ENCODE measurements at places on chromosomes 6 and 20.
A peak's percentile ranks its signal among the peaks of the same experiment; 100 is the strongest.

DNA sequence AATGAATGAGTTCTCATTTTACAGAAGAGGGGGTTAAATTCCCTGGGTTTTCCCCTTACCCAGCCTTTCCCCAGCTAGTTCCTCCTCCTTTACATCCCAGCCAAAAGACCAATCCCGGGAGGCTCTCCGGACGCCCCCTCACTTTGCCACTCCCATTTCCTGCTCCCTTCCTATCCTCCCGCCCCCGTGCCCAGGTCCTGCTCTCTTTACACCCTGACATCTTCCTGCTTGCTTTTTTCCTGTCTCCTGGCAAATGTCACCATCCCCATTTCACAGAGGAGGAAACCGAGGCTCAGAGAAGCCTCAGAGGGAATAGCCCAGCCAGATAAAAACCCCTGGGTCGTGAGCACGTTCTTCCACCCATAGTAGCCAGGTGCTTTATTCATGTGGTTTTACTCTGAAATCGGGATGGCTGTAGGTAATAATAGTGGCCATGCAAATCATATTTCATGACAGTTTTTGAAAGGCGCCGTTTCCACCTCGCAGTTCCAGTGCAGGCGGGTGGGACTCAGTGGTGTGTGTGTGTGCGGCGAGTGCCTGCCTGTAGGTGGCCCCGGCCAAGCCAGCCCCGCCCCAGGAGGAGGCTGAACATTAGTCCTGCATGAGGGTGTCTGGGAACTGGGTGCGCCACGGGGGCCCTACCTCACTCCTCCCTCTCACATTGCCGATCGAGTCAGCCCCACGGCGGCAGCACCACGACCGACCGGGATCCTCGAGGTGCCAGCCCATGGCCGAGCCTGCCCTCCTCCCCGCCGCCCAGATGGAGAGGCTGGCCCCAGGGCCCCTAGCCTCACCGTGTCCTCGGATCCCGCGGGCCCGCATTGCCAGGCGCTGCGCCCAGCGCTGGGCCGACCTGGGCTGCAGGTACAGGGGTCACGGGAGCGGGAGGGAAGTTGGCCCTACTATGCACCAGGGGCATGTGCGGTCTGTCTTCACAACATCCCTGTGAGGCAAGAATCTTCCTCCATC is at the start of gene ARHGAP40:
Gene ARHGAP40, plus strand, starts transcription at position 594 of the 969 bp plus-strand sequence.
- DNase-seq = peak; percentile 86

- no peak for DNase-seq
These were observed 73.2 kb downstream of the ARID1B start for GRCh38 chr6:156850353-156850752.

DNA sequence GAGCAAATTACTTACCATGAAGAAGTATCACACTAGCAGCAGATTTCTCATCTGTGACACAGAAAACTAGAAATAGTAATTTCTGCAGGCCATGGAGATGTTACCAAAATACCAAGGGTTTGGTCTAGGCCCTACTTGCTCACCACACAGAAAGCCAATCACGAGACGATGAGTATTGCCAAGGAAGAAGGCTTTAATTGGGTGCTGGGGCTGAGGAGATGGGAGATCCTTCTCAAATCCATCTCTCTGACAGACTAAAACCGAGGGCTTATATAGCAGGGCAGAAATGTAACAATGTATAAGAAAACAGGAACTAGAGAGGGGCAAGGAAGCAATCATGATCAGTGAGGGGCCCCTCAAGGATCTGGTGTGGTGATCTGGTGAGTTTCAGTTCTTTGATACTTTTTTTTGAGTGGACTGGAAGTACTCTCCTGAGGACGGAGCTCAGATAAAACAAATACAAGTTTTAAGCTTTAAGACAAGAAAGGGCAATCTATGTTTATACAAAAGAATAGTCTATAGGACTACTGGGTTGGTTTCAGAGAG is 40.9 kb downstream of the RNF182 start:
- no peak for DNase-seq

- DNase-seq = no peak
These were observed 8.8 kb downstream of the SLC17A2 start for GRCh38 chr6:25921525-25922203.

GRCh38 chr6:22666586-22666985 is 97.2 kb downstream of the HDGFL1 start:
- no peak for DNase-seq

- DNase-seq = no peak
These were observed 12.4 kb downstream of the GRM1 start for GRCh38 chr6:146041282-146041681.

- no peak for DNase-seq
These were observed 502.6 kb upstream of the JAG1 start for GRCh38 chr20:11176431-11176830.

DNA sequence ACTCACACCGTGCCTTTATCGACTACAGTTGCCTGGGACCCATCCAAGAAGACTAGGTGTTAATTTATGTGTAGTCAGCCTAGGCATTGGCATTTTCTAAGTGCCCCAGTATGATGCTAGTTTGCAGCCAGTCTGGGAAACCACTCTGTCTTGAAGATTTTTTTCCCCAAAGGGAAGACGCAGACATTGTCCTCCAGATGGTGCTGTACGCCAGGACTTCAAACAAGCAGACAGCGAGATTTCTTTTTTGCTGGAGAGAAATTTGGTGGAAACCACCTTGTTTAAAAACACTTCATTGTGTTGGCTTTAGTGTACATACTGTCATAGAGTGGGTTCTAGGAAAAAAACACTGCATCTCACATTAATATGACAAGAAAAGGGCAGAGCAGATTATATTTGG is 30.0 kb downstream of the ALDH5A1 start:
- no peak for DNase-seq

- DNase-seq = no peak
These were observed 30.5 kb downstream of the PLCB1 start for GRCh38 chr20:8162610-8163009.

DNA sequence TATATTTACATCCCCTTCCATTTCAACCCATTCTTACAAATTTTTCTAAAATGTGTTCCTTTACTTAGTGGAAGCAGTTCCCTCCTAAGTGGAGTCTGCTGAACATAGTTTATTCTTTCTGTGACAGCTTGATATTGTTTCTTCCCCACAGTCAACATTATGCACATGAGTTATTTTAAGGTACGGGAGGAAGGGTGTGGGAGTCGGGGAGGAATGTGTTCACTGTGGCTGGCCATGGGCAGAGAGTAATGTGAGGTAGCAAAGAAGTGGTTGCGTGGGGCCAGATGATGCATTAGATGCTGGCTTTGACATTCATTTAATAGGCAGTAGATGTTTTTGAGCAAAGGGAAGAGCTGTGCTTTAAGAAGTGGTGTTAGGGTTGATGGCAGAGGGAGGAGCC is 98.5 kb downstream of the ARMC2 start:
- no peak for DNase-seq

- no peak for DNase-seq
These were observed 400.8 kb downstream of the ARHGAP18 start for GRCh38 chr6:129309154-129309553.

- DNase-seq = no peak
These were observed 177.0 kb upstream of the TNFAIP3 start for GRCh38 chr6:137690034-137690433.

DNA sequence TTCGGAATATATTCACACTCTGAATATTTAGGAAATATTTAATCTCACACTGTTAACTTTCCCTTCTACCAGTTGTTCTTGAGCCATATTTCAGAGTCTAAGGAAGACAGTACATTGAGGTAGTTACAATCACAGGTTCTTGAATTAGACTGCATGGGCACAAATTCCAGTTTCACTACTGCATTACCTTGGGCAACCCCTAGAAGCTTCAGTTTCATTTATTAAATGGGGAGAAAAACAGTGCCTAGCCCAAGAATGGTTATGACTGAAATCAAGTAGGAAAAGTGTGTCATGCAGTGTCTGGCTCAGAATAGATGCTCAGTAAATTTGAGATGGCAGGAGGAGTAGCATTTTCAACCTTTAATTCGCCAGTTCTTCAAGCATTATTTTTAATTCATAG is 124.5 kb upstream of the SAMD5 start:
- DNase-seq = no peak

DNA sequence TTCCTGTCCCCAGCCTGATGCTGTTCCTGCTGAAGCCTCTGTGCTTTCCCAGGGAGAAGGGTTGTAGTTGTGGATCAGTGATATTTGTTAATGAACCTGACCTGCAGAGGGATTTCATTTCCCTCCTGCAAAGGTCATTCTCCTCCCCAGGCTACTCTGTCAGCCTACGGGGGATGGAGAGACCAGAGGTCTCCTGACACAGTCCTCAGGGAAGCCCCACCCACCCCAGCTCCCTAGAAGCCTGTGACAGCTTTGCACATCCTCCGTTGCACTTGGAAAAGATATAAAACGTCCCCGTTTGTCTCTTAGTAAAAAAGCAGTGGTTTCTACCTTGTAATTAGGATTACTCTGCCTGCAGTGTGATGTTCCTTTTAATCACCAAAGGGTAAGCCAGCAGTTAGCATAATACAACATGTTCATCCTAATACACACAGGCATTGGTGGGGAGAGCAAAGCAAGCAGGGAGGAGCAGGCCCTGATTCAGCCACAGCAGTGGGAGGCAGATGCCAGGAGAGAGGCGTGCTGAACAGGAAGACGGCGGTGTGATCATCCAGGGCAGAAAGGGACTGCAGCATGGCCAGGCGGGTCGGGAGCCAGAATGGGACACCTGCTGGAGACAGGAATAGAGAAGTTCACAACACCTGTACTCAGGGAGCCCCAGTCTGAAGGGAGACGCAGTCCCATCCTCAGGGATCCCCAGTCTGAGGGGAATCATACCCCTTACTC is 293.5 kb downstream of the LRFN2 start:
- DNase-seq = no peak

- DNase-seq = no peak
These were observed 81.2 kb upstream of the CCN6 start for GRCh38 chr6:111972745-111973117.

GRCh38 chr6:162211022-162211421 is 516.5 kb downstream of the PRKN start:
- DNase-seq = no peak

DNA sequence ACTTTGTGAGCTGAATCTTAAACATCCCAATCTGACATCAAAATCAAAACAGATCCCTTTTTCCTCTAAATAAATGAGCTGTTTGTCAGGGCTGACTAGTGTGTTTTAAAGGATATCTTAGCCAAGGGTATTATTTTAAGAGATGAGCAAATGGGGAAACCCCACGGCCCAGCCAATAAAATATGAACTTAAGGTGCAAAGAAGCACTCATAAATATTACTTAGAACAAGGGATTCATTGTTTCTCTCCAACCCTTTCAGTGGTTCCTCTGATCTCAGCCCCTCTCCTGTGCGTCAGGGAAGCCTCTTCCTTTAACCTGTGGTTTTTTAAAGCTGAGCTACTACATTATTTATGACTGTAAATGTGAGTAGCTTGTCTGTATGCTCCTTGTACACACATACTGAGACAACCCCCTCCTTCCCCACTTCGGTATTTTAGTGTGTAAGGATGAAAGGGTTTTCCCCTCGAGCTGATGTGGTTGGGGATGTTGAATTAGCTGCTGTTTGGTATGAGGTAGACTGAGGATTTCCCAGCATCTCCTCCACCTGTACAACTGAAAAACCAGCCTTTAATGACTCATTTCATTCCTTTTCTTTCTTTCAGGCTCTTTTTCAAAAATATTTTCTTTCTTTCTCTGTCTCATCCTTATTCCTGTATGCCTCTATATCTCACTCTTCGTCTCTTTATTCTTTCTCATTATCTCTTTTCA is 6.5 kb downstream of the BMP5 start:
- DNase-seq = peak; percentile 77

GRCh38 chr6:224350-224749 is 67.9 kb upstream of the DUSP22 start:
- DNase-seq = no peak

- no peak for DNase-seq
These were observed 28.3 kb downstream of the SAYSD1 start for GRCh38 chr6:39086711-39087110.

DNA sequence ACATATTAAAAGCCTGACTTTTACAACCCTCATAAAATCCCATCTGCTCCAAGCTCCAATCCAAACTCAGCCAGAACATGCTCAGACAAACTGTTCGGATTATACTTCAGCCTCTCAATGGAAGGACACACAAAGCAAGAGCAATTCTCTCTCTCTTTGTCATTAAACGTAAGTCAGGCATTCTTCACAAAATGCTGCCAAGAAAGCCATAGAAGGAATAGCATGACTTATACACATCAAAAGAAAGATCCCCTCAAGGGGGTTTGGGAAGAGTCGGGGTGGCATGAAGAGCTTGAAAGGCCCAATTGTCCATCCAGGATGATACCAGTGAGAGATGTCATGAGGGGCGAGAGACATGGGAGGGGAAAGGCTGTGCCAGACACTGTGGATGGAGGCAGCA is 268.9 kb downstream of the PREX1 start:
- DNase-seq = no peak

DNA sequence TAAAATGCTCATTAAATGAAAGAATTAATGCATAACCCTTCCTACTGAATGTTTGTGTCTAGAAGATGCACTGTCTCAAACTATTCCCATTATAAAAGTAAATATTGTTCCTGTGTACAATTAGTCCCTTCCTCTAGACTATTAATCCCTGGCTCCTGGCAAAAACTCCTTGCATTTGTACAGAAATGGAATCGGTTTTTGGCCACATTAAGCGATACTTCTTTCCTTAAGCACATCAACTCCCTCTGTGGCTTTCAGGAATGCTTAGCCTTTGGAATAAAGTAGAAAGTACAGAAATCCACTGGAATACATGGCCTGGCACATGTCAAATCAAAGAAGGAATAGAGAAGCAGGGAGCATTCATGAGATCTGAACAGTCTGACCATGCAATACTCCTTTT is 179.8 kb downstream of the GMPR start:
- no peak for DNase-seq

DNA sequence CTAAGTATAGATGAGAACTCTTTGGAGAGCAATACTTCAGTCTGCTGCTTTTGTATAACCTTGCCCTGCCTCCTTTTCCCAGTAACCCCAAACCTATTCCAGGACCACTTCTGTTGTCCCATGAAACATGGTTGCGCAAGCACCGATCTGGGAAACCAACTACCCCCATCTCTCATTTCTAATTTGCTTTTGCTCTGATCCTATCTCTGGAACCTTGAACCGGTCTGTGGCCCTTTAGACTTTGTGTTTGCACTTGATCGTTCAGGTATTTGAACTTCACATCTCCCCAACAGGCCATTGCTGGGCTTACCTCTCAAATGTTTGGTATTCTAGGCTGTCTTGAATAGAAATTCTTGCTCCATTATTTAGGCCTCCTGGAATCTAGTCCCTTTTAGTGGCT is 25.0 kb downstream of the L3MBTL3 start:
- no peak for DNase-seq

GRCh38 chr20:34753706-34754461 is 49.7 kb downstream of the TP53INP2 start:
- no peak for DNase-seq

- no peak for DNase-seq
These were observed 43.2 kb upstream of the CRISP1 start for GRCh38 chr6:49909563-49909962.

DNA sequence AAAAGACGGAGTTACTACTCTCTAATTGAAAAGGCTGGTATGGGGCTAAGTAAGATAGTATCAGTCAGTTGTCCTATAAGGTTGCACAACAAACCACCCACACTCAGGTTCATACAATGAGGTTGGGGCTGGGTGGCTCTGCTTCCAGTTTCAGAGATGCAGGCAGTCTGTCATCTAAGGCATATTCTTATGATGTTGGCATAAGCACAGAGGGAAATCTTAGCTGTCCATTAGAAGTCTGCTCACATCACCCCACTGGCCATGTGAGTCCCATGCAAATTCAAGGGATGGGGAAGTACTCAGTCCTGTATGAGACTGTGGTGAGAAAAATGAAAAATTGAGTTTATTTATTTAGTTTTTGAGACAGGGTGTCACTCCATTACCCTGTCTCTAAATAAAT is 118.6 kb downstream of the LAMP5 start:
- DNase-seq = no peak

GRCh38 chr6:43481075-43481474 is 3.7 kb downstream of the TJAP1 start:
- no peak for DNase-seq
